KBM-7 (cell line): ENCODE measurements at places on chromosomes 1 and 21.

DNA sequence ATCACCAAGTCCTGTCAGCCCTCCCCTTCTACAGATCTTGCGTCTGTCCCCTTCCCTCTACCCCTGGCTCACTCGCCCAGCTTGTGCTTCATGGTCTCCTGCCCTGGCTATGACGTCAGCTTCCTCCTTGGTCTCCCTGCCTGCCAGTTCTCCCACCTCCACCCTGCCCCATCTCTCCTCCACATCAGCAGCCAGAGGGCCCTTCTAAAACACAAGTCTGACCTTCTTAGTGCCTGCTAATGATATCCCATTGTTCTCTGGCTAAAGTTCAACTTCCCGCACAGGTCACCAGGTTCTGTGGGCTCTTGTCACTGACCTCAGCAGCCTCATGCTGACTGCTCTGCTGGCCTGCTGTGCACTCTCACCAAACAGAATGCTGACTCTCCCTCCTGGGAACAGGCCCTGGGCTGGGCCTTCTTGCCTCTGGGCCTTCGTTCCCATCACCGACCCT is 24.7 kb upstream of the MYCL start:
- DNase-seq = peak; percentile 65

DNA sequence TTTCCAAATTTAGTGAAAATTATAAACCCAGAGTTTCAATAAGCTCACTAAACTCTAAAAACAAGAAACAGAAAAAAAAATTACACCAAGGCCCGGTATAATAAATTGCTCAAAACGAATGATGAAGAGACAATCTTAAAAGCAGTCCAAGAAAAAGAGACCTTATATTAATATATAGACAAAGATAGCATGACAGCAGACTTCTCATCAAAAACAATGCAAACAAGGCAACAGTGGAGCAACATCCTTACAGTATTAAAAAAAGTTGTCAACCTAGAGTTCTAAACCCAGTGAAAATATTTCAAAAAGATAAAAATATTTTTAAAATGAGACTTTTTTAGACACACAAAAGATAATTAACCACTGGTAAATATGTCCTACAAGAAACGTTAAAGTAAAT is 46.7 kb downstream of the KIFAP3 start:
- DNase-seq = no peak

- DNase-seq = no peak
Observed at GRCh38 chr1:225435487-225435886, 7.6 kb upstream of the LBR start.

DNA sequence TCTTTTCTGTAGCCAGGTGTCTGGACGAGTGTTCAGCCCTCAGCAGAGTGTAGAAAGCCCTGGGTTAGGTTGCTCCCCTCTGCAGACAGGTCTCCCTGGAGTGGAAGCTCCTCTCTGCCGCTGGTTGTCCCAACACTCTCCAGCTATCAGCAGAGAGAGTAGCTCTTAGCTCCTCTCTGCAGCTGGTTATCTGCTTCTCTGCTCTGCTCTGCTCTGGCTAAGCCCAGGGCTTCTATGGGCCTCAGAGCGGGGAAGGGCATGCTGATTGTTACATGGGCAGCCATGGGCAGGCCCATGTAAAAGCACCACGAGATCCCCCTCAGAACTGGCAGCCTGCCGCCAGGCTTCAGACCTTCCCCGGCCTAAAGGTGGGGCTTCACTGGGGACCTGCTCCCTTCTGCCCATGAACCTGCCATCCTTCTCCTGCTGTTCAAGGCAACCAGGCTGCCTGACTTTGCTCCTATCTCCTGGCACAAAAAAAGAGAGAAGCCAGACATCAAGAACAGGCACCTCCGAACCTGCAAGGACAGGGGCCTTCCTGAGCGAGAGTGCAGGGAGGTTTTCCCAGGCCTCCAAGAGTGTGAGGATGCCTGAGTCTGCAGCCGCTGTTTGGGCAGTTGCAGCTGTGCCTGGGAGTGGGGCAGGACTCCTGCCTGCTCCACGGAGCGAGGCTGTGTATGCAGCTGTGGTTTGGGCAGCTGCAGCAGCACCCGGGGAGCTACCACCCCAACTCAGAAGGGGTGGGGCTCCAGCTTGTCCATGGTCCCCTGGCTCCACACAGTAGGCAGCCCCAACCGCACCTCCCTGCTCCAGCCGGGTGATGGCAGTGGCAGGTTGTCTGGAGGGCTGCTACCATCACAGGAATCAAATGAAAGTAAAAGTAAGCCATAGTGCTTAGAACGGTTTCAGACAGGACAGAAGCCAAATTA is 973.7 kb downstream of the LTN1 start:
- no peak for DNase-seq

- no peak for DNase-seq
Observed at GRCh38 chr1:33469691-33470090, 2.8 kb upstream of the ZSCAN20 start.

DNA sequence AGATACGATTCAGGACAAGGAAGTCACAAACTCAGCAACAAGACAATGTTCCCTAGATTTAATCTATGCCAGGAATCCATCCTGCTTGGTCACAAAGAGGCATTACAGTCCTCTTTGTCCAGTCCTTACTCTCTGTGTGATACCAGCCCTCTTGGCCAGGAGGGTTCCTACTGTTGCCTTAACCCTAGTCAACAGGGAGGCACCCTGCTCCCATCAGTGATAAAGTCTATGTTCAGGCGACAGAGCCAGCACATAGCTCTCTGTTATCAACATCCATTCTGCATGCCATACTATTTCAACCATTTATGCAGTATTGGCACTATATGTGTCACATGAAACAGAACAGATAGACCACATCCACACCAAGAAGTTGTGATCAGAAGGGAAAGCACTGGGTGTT is 4.4 kb upstream of the NPL start:
- no peak for DNase-seq

DNA sequence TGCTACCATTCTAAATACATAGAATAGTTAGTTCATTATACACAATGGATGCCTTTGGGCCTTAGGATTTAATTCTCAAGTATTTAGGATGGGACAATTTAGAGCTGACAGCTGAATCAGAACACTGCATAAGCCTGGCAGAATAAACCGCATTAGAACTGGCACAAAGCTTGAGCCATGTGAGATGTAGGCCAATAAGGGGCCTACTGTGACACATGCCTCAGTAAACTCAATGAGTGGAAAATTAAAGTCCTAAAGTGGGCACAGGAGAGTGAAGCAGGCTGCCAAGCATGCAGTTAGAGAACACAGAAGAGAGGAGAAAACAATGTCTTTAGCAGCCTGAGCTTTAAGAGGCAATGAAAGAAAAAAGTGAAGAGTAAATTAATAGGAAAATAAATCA is 24.3 kb downstream of the SCYL3 start:
- no peak for DNase-seq

DNA sequence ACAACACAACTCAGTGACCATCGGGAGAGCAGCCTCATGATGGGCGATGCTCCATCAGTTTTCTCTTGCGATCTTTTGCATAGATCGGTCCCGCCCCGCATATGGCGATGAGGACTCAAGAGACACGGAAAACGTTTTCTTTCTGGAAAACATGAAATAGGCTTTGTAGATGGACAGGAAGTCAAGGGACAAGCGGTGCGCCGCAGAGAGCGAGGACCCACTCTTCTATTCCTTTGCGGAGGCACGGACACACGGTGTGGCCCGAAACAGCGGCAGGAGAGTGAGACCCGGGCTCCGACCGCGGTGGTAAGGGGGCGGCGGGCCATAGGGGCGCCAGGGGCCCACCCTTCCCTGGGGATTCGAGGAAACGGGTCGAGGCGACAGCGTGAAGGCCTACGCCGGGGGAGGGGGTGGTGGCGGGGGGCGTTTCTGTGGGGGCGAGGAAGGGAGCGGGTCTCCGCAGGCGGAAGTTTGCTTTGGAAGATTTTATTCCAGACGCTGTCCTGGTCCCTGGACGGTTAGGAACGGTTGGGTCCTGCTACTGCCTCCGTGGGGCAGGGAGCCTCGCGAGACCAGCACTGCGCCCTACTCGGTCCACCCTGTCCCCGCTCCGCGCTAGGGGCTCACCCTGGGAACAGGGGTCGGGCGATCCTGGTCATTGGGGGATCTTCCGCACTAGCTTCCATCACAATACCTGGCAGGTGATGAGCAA is 796 bp upstream of the TDRKH start:
- no peak for DNase-seq

DNA sequence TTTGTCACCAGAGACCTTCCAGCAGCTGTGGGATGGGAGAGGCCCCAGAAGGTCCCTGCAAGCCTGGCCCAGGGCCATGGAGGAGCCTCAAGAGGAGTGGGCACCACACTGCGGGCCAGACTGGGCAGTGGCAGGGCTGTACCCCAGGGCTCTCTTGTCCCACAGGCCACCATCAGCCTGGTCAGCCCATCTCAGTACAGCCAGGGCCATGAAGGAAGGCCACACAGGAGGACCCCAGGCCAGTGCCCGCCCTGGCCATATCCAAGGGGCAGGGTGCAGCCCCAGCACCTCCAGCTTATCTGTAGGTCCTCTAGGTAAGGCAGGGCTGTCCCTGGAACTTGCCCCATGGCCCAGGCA is 3.1 kb upstream of the GNB1 start:
- DNase-seq = no peak

- DNase-seq = peak; percentile 58
Observed at GRCh38 chr1:192550922-192551534, 24.5 kb upstream of the RGS1 start.

DNA sequence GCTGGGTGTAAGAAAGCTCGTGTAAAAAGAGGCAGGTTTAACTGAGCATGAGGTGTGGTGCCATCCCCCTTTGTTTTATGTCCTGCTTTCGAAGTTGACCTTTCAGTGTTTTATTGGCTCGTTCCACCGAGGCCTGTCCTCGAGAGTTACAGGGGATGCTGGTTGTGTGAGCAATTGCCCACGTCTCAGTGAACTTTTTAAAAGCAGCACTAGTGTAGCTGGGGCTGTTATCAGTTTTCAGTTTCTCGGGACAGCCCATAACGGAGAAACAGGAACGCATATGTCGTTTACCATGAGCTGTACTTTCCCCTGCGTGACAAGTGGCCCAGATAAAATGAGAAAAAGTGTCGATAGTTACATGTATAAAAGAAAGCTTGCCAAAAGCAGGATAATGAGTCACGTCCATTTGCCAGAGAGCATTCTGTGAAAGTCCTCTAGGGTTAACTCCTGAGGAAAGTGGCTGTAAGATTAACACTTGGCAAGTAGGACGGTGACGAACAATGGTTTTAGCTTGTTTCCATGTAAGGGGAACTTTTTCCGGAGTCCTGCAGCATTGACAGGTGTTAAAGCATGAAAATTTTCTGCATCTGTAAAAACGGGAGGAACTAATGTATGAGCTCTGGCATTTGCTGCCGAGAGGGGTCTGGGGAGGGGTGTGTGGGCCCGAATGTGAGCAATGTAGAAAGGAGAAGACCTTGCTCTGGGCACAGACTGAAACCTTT is 7.8 kb upstream of the LRRC47 start:
- no peak for DNase-seq

- no peak for DNase-seq
Observed at GRCh38 chr1:155266553-155266952, 4.4 kb upstream of the SCAMP3 start.

DNA sequence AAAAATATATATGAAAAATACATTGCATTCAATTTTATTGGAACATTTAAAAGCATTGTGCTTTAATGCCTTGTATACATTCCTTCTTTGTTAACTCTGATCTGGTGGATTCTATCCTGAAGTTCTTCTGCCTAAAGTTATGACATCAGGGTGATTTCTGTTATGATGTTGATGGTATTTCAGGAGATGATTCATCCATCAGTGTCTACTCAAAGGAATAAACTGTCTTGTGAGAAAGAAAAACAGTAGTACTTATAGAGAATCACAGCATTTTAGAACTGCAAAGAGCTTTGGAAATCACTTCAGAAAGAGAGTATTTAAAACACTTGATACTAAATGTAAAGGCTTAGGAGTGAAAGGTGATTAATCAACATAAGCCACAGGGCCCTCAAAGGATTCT is 155.7 kb downstream of the PTPRC start:
- no peak for DNase-seq

GRCh38 chr1:43908226-43908625 is 25.4 kb upstream of the ARTN start:
- no peak for DNase-seq

DNA sequence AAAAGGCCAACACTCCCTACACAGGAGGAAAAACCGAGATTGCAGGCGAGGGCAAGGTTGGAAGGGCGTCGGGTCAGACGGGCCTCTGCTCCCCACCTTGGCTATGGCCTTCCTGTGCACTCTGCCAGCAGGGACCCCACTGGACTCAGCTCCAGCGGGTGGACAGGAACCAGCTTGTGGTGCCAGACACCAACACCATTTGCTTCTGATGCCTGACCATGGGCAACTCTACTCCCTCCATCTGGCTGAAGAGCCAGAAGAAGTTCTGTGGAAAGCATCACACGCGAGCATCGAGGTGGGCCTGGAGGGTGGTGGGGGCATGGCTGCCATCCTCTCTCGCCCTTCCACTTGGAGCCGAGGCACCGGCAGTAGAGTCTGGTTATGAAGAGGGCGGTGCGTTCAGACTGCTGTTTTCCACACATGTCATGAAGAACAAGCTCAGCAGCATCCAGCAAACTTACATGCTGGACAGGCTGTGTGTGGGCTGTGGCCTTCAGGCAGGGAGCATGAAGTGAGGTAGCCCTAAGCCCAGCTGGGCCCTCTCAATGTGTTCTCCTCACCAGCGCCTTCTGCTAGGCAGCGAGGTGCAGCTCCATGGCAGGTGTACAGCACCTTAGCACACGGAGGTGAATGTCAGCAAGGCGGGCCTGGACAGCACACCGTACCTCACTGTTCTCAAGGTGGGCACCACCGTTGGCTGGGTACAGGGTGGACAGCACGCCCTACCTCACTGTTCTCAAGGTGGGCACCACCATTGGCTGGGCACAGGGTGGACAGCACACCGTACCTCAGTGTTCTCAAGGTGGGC is 15.6 kb upstream of the ZNF669 start:
- no peak for DNase-seq

DNA sequence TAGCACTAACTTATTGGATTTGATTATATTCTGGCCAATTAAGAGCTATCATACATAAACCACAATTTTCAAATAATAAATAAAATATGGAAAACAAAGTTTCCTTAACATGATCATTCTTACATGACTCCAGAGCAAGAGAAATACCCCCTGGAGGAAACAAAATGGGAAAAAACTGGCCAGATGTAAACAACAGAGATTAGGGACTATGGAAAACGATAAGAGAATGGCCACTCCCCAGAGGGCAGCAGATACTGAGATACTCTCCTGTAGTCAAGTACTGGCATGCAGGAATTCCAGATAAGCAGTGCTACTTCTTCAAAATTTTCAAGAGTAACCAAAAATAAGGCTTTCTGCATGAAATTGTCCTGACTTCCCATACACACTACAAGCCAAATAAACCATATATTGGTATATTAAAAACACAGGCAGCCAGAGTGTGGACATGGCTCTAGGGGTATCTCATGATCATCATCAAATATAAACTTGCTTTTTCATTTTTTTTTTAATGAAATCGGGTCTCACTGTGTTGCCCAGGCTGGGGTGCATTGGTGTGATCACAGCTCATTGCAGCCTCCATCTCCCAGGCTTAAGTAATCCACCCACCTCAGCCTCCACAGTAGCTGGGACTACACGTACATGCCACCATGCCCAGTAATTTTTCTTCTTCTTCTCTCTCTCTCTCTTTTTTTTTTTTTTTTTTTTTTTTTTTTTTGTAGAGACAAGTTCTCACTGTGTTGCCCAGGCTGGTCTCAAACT is 118.5 kb downstream of the EIF4G3 start:
- no peak for DNase-seq
